ENCODE measurements at places on chromosomes 1 and 21.

- no peak for DNase-seq
These were observed 12.3 kb downstream of the MAPKAPK2 start for GRCh38 chr1:206696812-206697585.

- no peak for DNase-seq
These were observed 5.4 kb downstream of the TP73 start for GRCh38 chr1:3657578-3658230.

DNA sequence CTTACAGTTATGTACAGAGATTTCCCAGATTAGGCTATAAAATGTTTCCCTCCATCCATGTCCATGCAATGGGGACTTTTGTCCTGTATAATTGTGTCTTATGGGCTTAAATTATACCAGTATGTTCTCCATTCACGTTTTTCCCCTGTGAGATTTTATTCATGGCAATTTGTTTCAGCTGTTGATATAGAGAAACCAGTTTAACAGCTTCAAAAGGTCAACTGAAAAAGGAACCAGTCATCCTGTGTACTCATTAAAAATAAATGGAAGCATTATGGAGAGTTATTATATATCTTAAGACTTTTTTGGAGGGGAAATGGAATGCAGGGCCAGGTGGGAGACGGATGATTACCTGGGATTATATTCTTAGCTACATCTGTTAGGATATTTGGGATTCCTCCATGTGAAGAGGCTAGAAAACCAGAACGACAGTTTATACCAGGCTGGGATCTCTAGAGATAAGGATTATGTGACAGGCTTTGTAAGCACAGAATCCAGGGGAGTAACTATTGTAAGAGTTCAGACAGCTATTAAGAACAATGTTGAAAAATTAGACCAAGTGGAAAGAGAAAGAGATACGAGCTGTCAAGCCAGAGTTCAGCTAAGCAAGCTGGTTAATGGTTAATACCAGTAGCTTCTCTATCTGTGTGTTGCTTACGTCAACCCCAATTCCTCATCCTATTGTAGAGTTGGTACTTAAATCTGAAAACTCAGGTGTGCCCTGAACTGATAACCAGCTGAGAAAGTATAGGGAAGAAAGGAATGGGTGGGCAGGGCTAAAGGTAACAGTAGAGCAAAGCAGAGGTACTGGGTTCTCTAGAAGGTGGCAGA lies 12.4 kb upstream of the ZNF697 start:
- DNase-seq: no peak

DNA sequence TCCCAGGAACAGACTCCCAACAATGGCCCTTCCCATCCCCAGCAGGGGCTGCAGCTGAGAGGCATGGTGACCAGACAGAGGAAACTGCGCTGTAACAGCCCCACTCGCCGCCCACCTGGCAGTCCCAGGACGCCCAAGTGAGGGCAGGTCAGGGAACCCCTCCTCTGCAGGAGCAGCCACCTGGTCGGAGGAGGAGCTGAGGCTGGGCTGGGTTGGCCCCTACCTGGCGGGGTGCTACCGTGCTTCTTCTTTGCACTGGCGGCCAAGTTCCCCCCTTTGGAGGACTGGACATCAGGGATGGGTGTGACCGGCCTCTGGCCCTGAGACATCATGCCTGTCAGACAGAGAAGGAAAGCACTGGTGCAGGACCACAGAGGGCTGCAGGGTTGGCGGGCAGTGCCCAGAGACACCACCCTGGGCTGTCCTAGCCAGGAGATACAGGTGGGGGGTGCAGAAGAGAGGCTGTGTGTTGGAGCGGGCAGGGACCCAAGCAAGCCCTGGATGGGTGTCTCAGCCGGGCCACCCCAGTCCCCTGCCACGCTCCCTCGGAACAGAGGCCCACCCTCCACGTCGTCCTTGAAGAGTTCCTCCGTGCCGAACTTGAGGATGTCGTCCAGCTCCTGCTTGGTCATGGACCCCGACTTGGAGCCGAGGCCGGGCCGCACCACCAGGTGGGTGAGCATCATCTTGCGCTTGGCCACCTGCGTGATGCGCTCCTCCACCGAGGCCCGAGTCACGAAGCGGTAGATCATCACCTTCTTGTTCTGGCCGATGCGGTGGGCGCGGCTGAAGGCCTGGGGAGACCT lies 51.6 kb downstream of the CHD5 start:
- DNase-seq: no peak

DNA sequence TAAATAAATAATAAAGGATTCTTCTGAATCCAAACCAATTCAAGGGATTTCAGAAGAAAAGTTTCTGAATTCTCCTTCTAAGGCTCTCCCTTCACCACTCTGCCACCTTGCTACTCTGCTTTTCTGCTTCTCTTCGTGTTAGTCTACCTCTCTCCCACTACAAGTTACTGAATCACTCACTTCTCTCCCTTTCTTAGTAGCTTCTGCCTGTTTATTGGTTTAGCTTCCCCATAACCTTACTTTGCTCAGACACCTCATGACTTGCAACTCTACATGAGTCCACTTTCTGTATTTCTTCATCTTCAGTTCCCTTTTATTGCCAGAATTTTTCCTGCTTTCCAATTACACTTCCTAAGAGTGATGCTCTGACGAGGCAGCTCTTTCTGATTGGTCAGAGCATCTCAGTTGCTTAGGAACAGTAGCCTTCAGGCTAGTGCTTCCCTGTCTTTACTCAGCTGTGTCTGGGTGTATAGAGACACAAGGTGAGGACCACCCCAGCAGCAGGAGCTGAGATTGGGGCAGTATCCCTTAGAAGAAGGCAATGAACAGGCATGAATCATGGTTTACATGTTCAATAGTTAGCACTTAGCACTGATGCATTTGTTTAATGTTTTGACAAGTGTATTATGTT lies 144.6 kb downstream of the SLC30A10 start:
- DNase-seq: no peak

GRCh38 chr21:38956856-38957571 lies 151.3 kb downstream of the ETS2 start:
- no peak for DNase-seq

- DNase-seq: no peak
These were observed 134.4 kb upstream of the PRDX6 start for GRCh38 chr1:173342736-173343135.

DNA sequence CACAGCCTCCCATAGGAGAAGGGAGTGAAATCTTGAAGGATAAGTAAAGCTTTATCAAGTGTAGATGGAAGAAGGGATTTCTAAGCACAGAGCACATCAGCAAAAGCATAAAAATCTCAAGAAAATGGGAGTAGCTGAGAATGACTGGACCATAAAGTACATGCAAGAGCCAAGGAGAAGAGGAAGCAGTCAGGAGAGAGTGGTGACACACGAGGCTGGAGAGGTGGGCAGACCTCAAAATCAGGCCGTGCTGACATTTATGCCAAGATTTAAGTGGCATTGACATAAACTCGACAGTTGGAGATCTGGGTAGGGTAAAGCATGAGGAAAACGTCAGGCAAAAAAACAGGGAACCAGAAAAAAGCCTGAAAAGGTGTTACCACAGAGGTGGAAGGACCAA lies 62.3 kb downstream of the GFI1 start:
- DNase-seq: no peak

DNA sequence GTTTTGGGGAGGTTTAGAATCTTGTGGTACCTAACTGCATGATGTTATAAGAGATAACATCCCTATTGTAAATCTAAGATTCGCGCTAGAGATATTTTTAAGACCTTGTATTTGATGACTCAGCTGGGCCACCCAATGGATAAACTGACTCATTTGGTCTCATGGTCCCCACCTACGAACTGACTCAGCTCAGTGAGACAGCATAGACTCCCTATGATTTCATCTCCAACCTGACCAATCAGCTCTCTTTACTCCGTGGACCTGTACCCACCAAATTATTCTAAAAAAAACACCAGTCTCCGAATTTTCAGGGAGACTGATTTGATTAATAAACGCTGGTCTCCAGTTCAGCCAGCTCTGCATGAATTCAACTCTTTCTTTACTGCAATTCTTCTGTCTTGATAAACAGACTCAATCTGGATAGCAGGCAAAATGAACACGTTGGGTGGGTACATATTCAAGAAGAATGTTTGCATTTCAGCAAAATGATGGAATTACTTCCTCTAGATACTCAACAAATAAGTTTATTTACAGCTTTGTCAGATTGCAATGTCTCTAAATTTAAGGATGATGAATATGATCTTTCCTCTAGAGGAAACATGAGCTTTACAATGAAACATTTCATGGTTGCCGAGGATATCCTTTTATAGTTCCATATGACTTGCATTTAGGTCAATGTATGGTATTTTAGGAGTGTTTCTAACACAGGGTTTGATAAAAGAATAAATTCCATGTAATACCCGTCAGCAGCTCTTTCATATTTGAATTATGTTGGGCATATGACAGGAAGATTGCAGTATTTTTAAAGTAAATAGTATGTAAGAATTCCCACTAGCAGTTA lies 516.6 kb upstream of the RGS18 start:
- DNase-seq: no peak

DNA sequence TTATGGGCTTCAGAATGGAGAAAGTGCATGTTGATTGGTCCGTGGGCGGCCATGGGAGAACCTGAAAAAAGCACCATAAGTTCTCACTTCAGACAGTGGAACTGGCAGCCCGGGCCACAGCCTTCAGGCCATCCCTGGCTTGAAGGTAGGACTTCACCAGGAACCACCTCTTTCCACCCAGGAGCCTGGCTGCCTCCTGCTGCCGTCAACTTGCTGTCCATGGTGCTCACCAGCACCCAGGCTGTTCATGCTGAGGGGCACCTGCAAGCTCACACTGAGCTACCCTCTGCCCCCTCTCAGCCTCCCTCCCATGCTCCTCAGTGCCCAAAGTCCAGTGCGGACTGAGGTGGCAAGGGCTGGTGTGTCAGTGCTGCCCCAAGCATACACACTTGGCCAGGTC lies 12.9 kb upstream of the FNBP1L start:
- DNase-seq: no peak

DNA sequence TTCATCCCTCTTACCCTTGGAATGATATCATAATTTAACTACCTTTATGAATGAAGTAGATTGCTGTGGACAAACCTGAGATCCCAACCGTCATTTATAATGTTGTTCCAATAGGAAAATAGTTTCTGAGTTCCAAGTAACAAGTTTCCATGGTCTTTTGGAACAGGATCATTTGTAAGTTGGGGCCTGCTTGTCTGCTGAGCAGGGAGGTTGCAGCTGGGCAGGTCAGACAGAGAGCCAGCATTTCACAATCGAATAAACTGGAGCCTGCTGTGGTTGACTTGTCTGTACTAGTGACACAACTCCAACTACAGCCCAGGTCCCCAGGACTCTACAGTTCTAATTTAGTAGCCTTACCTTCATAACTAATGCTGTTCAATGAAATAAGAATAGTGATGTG lies 18.6 kb upstream of the RALGPS2 start:
- no peak for DNase-seq

DNA sequence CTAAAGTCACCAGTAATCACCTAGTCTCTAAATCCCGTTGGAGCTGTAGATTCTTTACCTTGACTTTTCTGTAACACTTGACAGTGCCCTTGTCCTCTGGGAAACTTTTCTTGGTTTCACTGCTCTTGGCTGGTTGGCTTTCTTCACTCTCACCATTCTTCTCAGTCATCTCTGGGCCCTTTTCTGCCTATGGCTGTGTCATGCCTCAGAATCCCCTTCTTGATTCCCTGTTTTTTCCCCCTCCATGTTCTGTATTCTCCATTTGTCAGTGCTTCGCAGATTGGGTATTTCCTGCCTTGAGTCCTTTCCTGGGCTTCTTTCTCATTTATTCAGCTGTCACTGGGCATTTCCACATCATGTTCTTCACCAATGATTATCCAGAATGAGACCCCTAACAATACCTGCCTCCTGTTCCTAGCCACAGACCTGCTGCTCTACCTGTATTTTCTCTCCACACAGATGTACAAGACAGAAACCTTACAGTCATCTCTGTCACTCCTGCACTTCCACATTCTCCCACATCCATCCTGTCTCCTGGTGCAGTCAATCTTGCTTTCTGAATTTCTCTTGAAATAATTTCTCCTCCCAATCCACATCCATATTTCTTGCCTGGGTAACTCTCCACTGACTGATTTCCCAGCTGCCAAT lies 14.7 kb downstream of the UCK2 start:
- no peak for DNase-seq

- DNase-seq: no peak
These were observed 31.1 kb downstream of the LHX8 start for GRCh38 chr1:75165264-75165663.

DNA sequence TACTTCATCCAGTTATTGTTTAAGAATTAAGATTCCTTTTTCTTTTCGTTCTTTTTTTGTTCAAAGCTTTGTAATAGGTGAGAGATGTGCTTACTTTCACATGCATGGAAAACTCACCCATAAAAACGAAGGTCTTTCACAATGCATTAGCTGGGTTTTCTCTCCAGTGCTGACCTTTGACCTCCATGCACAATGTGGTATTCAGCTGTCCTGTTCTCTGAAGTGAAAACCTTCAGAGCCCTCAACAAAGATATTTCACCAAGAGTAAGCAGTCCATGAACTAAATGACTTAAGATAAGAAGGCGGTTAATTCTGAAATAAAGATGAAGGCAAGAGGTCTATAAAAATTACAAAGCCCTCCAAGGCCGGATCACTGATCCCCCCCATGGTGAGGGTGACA lies 77.1 kb upstream of the IPO9 start:
- no peak for DNase-seq

DNA sequence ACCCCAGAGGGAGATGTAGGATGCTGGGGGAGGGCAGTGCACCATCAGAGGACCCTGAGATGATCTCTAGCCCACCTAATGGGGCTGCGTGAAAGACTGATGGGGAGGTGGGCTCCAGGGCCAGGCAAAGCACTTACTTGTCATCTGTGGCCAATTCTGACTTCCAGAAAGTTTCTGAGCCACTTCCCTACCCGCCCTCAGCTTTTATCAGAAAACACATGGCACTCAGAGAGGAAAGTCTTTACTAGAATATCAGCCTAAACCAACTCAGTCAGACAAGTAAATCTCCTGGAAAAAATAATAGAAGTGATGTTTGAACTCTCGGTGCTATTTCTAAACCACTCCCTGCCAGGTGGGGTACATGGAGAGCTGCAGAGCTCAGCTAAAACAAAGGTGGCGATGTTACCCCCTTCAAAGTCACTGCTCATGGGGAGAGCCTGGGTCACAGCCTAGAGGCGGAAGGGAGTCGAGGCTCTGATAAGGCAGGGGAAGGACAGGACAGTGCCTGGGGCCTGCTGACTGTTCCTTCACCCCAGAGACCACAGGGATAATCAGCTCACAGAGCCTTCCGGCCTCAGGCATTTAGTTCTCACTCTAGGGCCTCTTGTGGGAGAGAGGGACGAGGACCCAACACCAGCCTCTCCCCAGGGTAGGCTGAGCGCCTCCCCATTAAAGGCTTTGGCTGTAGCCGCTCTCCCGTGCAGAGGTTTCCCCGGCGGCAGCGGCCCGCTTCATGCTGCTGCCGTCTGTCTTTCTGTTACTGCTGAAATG lies 14.2 kb downstream of the SMIM12 start:
- DNase-seq: no peak

DNA sequence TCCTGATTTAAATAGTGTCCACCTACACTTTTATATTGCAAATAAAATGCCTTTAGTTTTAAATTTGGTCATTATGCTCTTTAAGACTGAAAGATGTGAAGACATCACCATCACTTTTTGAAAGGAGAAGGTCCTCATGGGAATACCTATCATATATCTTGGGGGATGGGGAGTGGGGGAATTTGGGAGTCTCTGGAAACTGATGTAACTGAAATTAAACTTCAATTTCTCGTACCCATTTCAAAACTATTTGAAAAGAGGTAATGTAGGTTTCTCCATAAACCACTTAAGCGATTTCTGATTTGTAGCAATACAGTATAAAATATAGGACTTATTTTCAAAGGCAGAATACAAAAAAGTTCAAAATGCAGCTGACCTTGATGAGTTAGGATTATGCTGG lies 924 bp downstream of the EXTL2 start:
- no peak for DNase-seq

Data from stimulated activated CD8-positive, alpha-beta memory T cell treated with anti-CD3 and anti-CD28 coated beads, Interleukin-4, amount 100 ng/mL, for 24 hours (primary cell).